ENCODE measurements at places on chromosomes 11 and 22. TPM values are rescaled to one million over a fixed set of nuclear protein-coding genes. Genes with fewer than 3 reads are reported as not detected.

DNA sequence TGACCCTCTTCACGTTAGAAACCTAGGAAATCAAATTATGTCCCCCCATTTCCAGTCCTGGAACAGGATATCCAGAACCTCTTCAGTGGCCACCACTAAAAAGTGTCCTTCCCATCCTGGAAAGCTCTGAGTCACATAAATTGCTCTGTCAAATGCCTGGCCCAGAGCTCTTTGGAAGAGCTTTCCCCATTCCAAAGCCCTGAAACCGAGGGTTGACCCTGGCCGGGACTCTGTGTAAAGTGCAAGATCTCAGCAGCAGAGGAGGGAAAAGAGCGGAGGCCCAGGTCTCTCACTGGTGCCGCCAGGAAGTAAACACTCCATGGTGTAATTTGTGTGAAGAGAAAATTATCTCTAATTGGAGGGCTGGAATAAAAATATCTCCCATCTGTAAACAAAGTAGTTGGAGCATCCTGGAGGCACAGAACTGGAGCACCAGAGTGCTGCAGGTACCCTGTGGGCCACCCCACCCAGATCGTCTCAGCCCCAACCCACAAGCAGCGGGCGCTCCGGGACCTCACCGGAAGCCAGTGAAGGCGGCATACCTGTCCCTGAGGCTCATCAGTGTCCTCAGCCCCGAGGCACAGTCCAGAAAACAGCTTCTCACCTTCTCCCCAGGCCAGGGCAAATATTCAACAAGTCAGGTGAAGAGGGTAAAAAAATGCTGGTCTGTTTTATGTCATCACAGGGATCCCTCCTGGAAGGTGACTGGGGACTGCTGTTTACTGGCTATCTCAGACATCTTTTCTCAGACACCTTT, 4.7 kb upstream of the JAM3 start:
- peaks cover 4% of the 10 kb centered on the region for H3K4me1 ChIP-seq
- no peak for DNase-seq
- no peaks in the 10 kb centered on the region for H3K36me3 ChIP-seq
- no peak overlapping the region for H3K27ac ChIP-seq
- H3K4me3 ChIP-seq: no peak overlapping the region

GRCh38 chr11:15568440-15568839, 453.7 kb downstream of the INSC start:
- no peak overlapping the region for H3K4me3 ChIP-seq
- no peak overlapping the region for H3K27ac ChIP-seq
- no peak for DNase-seq
- no peaks in the 10 kb centered on the region for H3K27me3 ChIP-seq
- no peaks in the 10 kb centered on the region for H3K4me1 ChIP-seq

GRCh38 chr22:19285831-19286230, 5.7 kb downstream of the CLTCL1 start:
- no peak for DNase-seq
- no peak overlapping the region for H3K4me3 ChIP-seq
- no peaks in the 10 kb centered on the region for H3K36me3 ChIP-seq

Gene RAB36
- total RNA-seq: 2.6 TPM

Gene OR2AG2
- not detected for total RNA-seq

DNA sequence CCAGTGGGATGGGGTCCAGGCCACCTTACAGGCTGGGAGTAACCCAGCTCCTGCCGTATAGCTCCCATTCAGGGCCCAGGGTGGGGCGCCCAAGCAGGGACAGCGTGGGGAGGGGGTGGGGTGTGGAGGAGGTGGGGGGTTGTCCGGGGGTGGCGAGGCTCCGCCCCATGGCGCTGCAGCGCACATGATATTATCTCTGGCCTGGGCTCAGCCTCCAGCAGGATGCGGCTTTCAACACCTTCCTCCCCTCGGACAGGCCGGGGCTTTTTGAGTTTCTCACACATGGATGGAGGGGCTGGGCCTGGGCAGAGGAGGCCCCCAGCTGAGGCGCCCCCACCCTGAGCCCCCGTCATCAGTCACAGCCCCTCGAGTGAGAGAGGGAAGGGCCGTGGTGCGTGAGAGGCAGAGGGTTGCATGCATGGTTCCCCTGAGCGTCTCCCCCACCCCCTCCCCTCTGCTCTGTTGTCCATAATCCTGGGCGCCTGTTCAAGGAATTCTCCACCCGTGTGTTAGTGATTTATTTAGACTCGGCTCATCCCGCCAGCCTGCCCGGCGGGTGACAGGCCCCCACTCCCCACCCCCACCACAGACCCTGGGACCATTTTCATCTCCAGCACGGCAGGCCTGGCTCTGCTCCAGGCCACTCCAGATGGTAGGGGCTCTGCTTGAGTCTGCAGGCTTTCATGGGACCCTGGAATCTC, 44.9 kb downstream of the WNT11 start:
- peak; percentile 25 for DNase-seq
- H3K36me3 ChIP-seq: no peaks in the 10 kb centered on the region
- peak overlapping the region; percentile 38 for H3K27ac ChIP-seq

GRCh38 chr22:50243685-50244419, 971 bp downstream of the TUBGCP6 start:
- H3K4me3 ChIP-seq: peak overlapping the region; percentile 66
- peak; percentile 40 for DNase-seq
- peaks cover 66% of the 10 kb centered on the region for H3K4me1 ChIP-seq
- H3K27ac ChIP-seq: peak overlapping the region; percentile 87
- H3K36me3 ChIP-seq: peaks cover 30% of the 10 kb centered on the region

Gene RIMBP3B
- 0.14 TPM for total RNA-seq

DNA sequence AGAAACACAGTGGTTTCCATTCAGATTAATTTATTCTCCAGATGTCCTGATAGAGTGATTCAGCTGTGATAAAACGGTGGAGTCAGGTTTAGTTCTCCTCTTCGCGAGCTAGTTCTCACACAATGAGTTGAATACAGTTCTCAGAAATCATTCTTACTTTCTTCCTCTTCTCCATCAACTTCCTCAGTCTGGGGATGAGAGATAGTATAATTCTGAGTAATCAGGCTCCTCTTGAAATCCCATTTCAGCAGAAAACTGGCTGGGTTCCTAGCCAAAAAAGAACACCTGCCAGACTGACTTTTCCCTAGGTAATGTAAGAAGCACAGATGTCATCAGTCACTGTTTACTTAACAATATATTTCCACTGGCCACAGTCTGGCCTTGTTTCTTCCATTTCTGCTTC, 76.7 kb downstream of the SVIP start:
- no peak overlapping the region for H3K4me3 ChIP-seq
- H3K27me3 ChIP-seq: no peaks in the 10 kb centered on the region
- no peaks in the 10 kb centered on the region for H3K4me1 ChIP-seq

DNA sequence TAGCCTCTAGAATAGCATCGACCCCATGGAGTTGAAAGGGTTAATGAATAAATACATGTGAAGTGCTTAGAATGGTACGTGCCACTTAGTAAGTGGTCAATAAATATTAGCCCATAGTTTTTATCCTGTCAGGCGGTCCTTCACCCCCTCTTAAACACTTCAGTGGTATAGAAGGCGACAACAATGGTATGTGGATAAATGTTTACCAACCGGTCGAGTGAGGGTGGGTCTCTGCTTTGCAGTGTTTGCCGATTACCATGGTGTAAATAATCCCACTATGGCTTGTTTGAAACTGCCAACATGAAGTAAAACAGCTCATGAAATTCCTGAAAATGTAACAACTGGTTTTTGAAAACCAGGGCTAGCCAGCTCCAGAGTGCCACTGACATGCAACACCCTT, 541.2 kb downstream of the BUD13 start:
- no peak overlapping the region for H3K4me3 ChIP-seq
- no peak for DNase-seq
- H3K27me3 ChIP-seq: no peaks in the 10 kb centered on the region

Gene OR52I1
- not detected for total RNA-seq

DNA sequence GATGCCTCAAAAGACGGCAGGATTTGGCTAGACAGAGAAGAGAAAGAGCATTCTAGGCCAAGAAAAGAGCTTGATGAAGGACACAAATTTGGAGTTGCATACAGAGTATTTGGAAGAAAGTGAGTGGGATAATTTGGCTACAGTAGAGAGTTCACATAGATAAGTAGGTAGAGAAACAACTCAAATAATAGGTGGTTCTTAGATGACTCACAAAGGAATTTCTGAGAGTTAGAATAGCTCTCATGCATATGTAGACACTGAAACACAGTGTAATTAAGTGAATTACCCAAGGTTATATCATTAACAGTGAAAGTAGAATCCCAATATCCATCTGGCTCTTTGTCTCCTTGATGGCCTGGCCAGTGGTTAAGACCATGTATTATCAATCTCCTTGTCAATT, 228.6 kb upstream of the DDI1 start:
- no peaks in the 10 kb centered on the region for H3K36me3 ChIP-seq
- H3K27ac ChIP-seq: no peak overlapping the region
- no peak for DNase-seq
- no peak overlapping the region for H3K4me3 ChIP-seq
- H3K27me3 ChIP-seq: no peaks in the 10 kb centered on the region

- no peak overlapping the region for H3K27ac ChIP-seq
- H3K4me3 ChIP-seq: no peak overlapping the region
- H3K36me3 ChIP-seq: no peaks in the 10 kb centered on the region
- H3K27me3 ChIP-seq: no peaks in the 10 kb centered on the region
- no peak for DNase-seq
Observed at GRCh38 chr11:129348813-129349212, 26.8 kb upstream of the BARX2 start.

Gene CALCA
- not detected for total RNA-seq

Gene ST14
- 1.0 TPM for total RNA-seq

DNA sequence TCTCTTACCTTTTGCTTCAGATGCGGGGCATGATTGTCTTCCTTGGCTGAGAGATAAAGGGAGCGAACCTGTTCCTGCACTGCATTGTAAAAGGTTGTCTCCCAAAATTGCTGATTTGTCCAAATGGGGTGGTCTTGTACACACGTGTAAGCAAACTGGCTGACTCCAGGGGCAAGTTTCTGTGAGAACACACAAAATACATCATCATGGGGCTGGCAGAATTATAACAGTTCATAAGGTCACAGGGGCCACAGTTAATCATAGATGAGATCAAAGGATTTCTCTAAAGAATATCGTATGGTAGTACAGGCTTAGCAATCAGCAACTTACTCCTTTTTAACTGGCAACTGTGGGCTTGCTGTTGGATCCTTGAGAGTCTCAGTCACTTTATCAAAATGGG, 194.3 kb downstream of the SWAP70 start:
- DNase-seq: no peak
- no peak overlapping the region for H3K4me3 ChIP-seq
- H3K36me3 ChIP-seq: peaks cover 9% of the 10 kb centered on the region
- H3K27me3 ChIP-seq: no peaks in the 10 kb centered on the region
- no peak overlapping the region for H3K27ac ChIP-seq

Gene OLFML1
- total RNA-seq: not detected

Gene RIMBP3C
- 0.38 TPM for total RNA-seq

DNA sequence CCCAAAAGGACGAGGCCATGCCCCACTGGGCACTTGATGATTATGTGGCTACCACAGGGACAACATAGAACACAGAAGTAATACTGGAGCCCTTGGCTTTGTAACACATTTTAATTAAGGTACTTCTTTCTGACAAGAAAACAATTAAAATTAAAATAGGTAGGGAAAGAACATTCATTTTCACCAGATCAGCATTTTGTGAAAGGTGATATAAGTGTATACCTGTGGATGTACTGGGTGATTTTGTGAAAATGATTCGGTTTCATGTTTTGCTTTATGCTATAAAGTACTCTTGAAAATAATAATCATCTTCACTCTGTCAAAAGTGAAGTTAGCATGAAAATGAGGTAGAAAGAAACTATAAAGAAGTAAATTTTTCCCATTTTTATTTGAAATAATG, 876 bp downstream of the MS4A12 start:
- H3K4me1 ChIP-seq: no peaks in the 10 kb centered on the region
- no peaks in the 10 kb centered on the region for H3K36me3 ChIP-seq
- no peaks in the 10 kb centered on the region for H3K27me3 ChIP-seq
- no peak for DNase-seq
- H3K27ac ChIP-seq: no peak overlapping the region

DNA sequence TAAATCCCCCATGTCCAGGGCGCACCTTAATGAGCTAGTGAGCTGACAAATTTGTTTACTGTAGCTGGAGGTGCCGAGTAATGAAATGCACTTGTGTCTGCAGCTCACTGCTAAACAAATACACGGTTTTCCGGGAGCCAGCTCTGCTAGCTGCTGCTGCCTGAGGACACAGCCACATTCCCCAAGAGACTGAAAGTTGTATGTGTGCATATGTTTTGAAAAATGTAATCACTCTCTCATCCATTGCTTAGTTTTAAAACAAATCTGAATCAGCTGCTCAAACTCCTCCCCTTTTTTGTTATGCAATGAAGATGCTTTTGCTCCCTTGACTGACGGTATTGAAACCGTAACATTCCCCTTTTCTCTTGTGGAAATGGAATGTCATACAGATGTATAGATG, 62.4 kb upstream of the NNMT start:
- no peak overlapping the region for H3K4me3 ChIP-seq
- H3K4me1 ChIP-seq: peaks cover 2% of the 10 kb centered on the region
- DNase-seq: no peak

DNA sequence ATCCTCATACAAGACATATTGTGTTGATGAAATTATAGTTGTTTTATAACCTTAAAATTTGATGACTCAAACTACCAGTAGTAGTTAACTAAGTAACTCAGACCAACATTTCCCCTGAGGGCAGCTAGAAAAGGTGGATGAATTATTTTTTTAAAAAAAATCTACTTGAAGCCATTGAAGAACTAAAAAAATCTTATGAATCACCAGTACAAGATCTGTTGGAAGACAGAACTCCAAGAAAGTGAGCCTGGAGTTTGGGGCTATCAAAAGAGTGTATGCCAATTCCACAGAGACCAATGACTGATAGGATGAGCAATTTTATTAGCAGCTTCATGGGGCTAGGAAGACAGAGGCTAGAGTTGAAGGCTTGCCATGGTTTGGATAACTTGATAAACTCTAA, 72.4 kb downstream of the CYP2R1 start:
- H3K27me3 ChIP-seq: no peaks in the 10 kb centered on the region
- H3K36me3 ChIP-seq: peaks cover 3% of the 10 kb centered on the region
- no peaks in the 10 kb centered on the region for H3K4me1 ChIP-seq
- H3K27ac ChIP-seq: no peak overlapping the region

Gene CLCF1
- 9.8 TPM for total RNA-seq

- no peaks in the 10 kb centered on the region for H3K4me1 ChIP-seq
- H3K27ac ChIP-seq: no peak overlapping the region
- no peaks in the 10 kb centered on the region for H3K27me3 ChIP-seq
Observed at GRCh38 chr11:111097191-111097590, 148.3 kb upstream of the POU2AF2 start.

Gene B3GAT1
- 78.4 TPM for total RNA-seq

Measured in natural killer cell (primary cell).